ENCODE measurements at places on chromosomes 7 and 10.
A peak's percentile ranks its signal among the peaks of the same experiment; 100 is the strongest.

GRCh38 chr7:16080131-16080530 is 341.2 kb downstream of the CRPPA start:
- no peak for DNase-seq

DNA sequence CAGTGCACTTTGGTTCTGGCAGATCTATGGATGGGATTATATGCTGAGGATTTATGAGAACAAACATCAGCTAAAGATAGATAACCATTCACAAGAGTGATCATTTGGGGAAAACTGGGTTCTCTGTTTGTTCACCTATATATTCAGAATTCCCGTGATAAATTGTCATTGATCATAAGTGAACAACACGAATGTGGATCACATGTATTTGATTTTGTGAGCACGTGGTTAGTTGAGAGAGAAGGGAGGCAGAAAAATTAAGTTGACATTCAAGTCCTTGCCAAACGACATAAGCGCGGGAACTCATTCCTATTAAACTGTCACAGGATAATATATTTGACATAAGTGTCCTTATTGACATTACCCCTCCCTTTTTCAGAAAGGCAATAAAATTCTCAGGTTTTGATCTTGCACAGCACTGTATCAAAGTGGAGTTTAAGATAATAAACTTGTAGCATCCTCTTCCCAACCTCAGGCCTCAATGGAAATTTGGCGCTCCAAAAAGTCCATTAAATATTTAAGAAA is 64.9 kb upstream of the MYO3A start:
- no peak for DNase-seq

DNA sequence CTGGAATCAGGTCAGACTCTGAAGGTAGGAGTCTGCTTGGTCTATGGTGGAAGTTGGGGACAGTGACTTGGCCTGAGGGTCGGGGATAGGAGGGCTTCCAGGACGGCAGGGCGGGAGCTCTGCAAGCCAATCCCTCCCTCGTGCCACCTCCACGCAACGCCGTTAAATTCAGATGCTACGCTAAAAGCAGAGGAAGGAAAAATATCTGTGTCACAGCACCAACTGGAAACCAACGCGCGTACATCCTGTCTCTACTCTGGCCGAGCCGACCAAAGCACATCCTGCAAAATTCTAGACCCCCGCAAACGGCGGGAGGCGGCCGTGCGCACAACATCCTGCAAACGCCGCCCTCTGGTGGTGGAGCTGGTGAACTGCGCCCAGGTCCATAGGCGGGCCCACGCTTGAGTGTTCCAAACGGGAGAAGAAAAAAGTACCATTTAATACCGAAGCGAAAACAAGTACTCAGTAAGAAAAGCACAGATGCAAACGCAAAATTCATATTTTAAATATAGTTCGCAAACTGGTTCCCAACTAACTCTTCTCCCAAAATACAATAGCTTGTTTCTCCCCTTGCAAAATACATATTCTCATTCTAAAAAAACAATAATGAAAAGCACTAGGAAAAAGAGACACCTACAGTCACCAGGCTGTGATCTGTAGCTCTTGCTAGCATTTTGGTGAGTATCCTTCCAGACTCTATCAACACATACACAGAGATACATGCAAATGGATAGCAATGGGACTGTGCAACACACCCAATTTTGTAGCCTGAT is 45.7 kb upstream of the HSPA12A start:
- DNase-seq: peak; percentile 50

DNA sequence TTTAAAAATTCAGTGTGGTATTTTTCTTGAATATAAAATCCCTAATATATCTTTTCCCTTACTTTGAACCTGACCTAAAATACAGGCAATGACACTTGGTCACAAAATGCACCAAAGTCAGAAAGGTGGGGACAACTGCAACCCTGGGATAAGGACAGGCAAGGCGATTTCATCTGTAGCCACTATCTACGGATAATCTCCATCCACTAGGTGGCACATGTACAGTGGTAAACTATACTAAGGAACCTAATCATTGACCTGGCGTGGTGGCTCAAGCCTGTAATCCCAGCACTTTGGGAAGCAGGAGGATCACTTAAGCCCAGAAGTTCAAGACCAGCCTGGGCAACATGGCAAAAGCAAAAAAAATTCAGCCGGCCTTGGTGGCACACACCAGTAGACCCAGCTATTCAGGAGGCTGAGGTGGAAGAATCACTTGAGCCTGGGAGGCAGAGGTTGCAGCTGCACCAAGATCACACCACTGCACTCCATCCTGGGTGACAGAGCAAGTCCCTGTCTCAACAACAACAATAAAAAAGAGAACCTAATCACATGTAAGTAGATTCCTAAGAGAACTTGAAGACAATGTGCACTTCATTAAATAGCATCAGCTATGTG is 98.9 kb downstream of the KMT2C start:
- DNase-seq: no peak

DNA sequence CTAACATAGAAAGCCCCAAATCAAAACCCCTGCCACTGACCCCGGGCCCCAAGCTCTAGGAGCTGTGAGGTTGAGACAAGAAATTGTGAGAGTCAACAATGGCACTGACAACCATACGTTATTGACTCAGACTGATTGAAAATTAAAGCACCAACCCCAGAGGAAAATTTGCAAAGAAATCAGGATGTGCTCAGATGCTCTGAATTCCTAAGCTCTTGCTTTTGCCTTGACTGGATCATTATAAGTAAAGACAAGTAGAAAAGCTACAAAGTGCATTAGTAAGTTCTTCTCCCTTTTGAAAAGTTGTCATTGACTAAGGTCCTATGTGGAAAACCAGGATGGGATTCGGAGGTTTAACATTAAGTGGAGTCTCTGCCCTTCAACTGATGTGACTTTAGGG is 130.2 kb downstream of the SAMD9 start:
- DNase-seq: no peak

DNA sequence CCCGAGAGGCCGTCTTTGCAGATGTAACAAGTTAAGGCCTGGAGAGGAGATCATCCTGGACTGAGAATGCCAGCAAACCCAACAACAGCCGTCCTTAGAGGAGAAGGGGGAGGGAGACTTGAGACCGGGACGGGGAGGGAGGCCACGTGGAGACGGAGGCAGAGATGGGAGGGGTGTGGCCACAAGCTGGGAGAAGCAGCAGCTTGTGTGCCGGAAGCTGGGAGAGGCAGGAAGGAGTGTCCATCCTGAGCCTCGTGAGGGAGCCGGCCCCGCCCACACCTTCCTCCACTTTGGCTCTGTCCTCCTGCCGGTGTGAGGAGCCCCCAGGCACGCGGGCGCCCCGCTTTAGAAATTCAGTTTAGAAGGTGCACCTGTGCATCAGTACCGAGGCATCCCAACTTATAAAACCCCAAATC is 95.7 kb downstream of the DNAJB6 start:
- no peak for DNase-seq

DNA sequence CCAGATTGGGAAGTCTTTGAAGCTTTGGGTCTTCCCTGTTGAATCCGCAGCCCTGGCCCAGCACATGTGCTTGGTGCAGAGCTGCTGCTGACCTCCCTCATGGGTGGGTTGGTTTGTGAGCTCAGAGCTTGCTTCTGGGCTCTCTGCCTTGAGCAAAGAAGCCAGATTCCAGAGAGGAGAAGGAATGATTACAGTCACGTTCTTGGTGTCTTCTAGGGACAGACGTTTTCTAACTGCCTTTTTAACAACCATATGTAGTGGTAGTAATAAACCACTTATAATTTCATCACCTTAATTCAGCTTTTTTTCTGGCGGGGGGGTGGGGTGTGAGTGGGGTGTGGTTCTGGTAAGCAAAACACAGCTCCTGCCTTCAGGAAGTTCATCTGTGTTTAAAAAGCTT is 39.5 kb downstream of the LRMDA start:
- no peak for DNase-seq

- DNase-seq: no peak
These were observed 477.3 kb downstream of the SDK1 start for GRCh38 chr7:3778345-3778744.

DNA sequence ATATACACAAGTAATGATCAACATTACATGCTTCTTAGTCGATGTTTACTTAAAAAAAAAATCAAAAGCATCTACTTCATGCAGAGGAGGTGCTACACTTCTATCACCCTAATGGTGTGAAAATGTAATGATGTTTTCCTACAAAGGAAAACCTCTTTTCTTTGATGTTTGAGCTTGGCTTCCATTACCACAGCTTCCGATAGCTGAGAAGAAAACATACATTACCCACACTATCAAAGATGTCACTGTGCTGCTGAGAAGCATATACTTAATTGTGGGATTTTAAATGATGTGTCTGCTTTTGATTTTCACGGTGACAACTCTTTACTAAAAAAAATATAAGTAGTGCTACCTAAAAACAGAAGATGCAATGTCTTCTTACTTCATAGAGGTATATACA is 200.2 kb upstream of the PHF14 start:
- no peak for DNase-seq

- DNase-seq: no peak
These were observed 295.4 kb upstream of the FZD1 start for GRCh38 chr7:90968871-90969270.

GRCh38 chr10:43122096-43122495 is 16.1 kb upstream of the CSGALNACT2 start:
- DNase-seq: no peak

GRCh38 chr10:120789303-120790203 is 61.6 kb upstream of the WDR11 start:
- no peak for DNase-seq

- no peak for DNase-seq
These were observed 35.4 kb upstream of the ZNF107 start for GRCh38 chr7:64630496-64630895.

- DNase-seq: no peak
These were observed 1060.7 kb upstream of the GHITM start for GRCh38 chr10:83078645-83079044.

- no peak for DNase-seq
These were observed 37.7 kb downstream of the SLC25A13 start for GRCh38 chr7:96284240-96284639.

- DNase-seq: peak; percentile 83
These were observed at the start of gene CUZD1 for GRCh38 chr10:122845783-122846332. CUZD1 (minus strand) TSS chr10:122845857; CDS start chr10:122845843, 14 bp downstream.

DNA sequence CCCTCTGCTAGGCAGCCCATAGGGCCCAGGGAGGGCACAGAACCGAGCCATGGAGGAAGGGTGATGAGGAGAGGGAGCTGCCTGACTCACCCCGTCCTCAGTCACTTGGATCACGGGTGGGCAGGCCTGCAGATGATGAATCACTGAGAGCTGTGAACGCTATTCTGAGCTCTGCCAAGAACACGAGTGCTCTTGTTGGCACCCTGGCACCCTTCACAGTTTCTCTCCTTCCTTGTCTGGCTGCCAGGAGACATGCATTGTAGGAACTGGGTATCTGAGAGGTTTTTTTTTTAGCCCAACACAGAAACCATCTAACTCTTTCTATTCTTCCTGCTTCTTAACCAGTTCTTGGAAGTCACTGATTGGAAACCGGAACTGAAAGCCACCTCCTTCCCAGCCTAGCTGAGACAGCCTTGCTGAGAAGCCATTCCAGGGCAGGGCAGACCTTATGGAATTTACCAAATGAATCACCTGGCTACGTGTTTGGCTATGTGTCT is 82.1 kb downstream of the SLC37A3 start:
- DNase-seq: peak; percentile 65

- DNase-seq: no peak
These were observed 159.2 kb downstream of the BTAF1 start for GRCh38 chr10:92082583-92083280.

DNA sequence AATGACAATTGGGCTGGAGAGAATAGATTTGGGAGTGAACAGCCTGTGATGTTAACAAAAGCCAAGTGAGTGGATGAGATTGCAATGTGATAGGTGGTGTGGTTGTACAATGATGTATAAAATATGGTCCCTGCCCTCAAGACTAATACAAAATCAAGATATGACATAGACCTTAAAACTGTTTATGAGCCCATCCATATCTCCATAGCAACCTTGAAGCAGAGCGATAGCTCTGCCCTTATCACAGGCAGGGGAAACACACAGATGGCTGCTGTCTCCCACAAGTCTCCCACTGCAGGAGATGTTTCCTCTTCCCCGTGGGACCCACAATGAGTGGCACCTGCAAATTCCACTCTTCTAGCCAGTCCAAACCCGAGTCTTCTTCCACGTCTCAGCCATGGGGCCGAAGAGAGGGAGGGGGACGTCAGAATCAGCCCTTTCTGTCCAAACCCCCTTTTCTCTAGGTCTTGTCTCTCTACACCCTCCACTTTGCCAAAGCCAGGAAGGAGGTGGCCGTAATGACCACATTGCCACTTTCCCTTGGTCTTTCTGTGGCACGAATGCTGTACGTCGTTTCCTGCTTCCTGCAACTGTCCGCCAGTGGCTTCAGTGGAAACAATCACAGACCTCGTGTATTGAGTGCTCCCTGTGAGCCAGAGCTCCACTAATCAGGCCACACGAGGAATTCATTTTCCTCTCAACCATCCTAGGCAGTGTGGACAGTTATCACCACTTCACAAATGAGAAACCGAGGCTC is 7.5 kb upstream of the TBXAS1 start:
- no peak for DNase-seq

DNA sequence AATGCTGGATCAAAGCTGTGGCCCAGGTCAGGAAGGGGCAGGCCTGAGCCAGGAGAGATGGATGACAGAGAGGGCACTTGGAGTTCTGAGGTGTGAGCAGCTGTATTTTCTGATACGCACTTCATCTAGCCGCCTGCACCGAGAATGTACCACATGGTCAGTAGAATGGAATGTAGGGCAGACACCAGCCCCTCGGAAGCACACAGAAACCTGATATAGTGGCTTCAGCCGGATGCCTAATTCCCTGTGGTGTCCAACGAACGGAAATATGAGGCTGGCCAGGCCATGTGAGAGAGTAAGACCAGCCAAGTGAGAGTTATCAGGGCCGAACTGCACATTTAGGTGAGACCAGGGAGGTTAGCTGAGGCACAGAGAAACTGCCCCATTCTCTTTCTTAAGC is 46.7 kb upstream of the PLCE1 start:
- DNase-seq: no peak

- DNase-seq: no peak
These were observed 199.9 kb downstream of the ARHGAP12 start for GRCh38 chr10:31728698-31729224.

DNA sequence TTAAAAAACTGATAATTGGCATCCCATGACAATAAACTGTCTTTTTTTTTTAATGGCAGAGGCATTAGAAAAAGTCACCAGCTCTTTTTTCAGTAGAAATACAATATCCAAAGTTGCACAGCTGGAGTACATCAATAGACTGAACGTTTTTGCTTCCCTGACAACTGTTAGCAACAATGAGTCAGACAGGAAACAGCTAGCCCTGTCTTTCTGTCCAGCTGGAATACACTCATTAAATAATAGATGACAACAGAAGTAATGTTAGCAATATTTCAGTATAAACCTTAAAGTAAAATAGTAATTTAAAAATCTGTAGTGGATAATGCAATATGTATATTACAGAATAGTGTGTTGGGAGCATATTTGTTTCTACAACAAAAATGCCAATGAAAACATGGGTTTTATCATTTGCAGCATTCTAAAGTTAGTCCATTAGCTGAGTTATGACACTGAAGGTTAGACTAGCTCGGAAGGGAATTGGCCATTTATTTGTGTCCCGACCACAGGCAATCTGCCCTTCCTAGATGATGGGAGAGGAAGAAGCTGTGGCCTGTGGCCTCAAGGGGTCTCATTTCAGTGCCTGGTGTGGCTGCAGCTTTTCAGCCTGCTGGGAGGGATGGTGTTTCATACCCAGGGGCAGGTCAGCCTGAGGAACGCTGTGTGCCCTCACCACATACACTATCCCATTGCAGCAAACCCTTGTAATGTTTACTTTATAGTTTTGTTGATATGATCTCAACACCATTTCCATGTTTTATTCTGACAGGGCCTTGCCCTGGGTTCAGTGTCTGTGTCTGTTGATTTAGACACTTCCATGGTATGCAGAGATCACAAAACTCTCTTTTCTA is 173.3 kb downstream of the SLC16A9 start:
- no peak for DNase-seq
